ENCODE measurements at places on chromosomes 3 and 15.

DNA sequence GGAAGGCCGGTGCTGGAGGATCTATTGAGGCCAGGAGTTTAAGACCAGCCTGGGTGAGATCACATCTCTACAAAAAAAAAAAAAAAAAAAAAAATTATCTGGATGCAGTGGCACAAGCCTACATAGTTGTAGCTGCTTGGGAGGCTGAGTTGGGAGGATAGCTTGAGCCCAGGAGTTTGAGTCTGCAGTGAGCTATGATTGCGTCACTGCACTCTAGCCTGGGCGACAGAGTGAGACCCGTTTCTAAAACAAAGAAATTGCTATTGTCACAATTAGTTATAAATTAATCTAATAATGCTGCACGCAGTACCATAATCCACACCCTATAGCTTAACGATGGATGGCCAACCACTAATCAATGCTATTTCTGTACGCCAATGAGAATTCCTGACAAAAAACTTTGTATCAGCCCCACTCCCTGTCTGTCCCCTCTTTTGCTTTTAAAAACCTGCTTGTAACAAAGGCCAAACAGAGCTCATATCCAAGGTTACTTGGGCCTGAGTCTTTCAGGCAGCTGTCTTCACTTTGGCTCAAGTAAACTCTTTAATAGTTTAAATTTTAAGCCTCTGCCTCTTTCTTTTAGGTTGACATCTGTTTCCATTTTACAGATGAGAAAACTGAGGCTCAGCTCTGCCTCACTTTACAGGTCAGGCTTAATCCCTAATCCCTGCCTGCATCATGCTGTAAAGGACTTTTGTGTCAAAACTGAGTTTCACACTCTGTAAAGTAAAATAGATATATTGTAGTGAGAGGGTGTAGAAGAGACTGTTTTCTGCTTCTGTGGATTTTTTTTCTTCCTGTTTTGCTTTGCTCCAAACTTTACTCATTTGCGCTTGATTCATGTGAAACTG, 10.9 kb downstream of the FLNB start:
- DNase-seq = no peak

DNA sequence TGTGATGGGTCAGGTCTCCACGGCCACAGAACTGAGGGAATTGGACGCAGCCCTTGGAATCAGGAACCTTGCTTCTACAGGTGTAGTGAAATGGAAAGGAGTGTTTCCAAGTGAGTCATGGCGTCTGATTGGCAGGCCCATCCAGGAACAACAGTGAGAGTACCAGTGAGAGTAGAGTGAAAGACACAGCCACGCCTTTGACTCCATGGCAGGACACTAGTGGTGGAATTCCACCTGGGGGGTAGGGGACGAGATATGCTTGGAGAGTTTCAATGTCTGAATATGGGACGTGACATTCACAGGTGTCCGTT, 3.0 kb upstream of the SLC28A1 start:
- DNase-seq = no peak

GRCh38 chr3:126928921-126929474, 53.9 kb upstream of the PLXNA1 start:
- DNase-seq = no peak

DNA sequence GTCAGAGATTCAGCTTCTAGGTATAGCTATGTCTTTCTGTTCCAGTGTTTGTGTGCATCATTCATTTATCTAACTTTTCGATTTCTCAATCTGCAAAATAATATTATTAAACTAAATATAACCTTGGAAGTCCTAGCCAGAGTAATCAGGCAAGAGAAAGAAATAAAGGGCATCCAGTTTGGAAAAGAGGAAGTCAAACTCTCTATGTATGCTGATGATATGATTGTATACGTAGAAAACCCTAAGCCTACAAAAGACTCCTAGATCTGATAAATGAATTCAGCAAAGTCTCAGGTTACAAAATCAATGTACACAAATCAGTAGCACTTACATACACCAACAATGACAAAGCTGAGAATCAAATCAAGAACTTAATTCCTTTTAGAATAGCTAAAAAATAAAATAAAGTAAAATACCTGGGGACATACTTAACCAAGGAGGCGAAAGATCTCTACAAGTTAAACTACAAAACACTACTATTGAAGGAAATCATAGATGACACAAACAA, 718.2 kb downstream of the NTRK3 start:
- DNase-seq = no peak

DNA sequence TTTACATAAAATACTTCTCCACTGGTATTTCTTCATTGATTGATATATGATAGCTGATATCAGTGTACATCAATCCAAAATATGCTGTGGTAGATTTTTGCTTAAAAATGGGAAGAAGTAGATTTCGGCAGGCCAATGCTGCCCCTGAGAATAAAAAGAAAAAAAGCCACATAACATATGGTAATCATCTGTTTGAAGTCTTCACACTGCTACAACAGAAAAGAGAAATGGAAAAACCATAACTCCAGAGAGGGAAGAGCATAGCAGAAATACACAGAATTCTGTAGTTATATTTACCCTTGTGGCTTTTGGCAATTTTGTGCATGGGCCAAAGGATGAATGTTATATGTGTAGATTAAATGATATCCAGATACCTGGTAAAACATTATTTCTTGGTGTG, 143.1 kb upstream of the KCNMB2 start:
- no peak for DNase-seq

DNA sequence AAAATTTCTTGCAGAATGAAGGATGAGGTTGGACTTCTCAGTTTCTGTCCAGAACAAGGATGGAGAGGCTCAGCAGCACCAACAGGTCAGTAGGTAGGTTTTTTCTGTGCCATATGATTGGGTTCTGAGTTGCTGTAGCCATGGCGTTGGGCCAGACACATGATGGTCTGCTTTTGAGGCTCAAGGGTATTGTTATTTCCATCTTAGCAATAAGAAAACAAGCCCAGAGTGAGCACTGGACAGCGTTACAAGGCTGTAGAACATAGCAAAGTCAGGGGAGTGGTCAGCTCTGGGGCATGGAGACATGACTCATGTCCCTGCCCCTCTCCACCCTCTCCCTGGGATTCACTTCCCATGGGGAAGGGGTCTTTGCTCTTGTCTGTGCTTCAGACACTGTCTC, 137.6 kb upstream of the TOPAZ1 start:
- DNase-seq = no peak

GRCh38 chr15:63157891-63158431, 684 bp upstream of the RPS27L start:
- DNase-seq = no peak

- no peak for DNase-seq
These were observed 11.0 kb downstream of the PRKCD start for GRCh38 chr3:53171827-53172505.

- DNase-seq = no peak
These were observed 50.4 kb downstream of the TFDP2 start for GRCh38 chr3:142098964-142099363.

DNA sequence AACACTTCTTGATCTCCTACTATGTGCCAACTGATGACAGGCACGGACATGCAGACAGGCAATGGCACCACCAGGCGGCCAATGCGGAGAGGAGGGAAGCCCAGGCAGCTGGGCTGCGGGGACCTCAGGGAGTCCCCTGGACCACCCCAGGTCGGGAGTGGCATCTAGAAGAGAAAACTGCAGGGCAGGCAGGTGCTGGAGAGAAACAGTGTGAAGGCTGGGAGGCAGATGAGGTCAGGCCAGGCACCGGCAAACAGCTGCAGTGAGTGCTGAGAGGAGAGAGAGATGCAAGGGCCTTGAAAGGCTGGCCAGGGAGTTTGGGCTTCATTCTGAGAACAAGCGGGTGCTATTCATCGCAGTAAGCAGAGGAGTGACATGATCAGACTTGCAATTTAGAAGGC, 29.1 kb downstream of the SLC6A1 start:
- DNase-seq = no peak
